ENCODE measurements at places on chromosomes 16 and 17.

GRCh38 chr16:82152196-82152595 is 17.8 kb downstream of the MPHOSPH6 start:
- DNase-seq, result no peak

DNA sequence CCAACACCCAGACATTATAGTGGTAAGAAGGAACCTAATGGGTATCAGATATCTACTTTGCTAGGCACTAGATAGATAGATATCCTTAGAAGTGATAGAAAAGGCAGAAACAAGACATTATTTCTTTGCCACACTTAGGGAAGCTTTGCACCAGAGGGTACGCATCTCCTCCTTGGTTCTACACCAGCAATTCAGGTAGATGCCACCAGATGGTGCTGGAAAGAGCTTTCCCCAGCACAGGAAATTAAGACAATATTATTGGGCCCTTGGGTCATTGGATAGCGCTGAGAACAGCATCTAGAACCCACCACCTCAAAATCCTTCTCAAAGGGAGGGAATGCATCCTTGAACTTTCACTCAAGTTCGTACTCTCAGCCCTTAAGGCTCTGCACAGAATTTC is 173.8 kb upstream of the CCL2 start:
- DNase-seq, result no peak

GRCh38 chr16:10685709-10686108 is 9.0 kb downstream of the TEKT5 start:
- no peak for DNase-seq

- DNase-seq, result no peak
Measured at GRCh38 chr16:11871193-11871592, 19.9 kb upstream of the RSL1D1 start.

- no peak for DNase-seq
Measured at GRCh38 chr17:28956861-28957260, 5.5 kb upstream of the PHF12 start.

GRCh38 chr16:67490335-67491096 is 7.2 kb upstream of the AGRP start:
- no peak for DNase-seq

All from neural crest cell (in vitro differentiated cells).